ENCODE measurements at places on chromosomes 13 and 19.

- DNase-seq: no peak
Measured at GRCh38 chr13:83281654-83282053, 600.6 kb downstream of the SLITRK1 start.

DNA sequence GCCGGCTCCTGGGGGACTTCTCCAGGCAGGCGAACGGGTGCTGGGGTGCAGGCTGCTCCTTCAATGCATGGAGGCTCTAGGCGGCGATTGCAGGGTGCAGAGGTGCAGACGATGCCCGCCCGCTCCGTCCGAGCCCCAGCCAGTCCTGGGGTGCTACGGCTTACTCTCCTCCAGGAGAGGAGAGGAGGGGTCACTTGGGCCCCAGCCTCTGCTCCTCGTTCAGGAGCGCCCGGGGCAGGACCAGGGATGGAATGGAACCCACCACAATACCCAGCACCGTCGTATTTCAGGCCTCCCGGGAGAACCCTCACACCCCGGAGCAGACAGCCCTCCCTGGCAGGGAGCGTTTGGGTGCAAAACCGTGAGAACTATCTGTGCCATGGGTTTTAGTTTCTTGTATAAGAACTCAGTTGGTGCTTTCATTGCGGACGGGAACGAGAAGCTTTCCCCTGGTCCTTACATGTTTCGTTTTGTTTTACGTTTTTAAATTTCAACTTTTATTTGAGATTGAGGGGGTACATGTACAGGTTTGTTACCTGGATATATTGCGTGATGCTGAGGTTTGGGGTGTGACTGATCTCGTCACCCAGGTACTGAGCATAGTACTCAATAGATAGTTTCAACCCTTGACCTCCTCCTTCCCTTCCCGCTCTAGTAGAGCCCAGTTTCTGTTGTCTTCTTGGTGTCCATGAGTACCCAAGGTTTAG lies 46.8 kb downstream of the ARHGEF18 start:
- peak; percentile 18 for DNase-seq

- DNase-seq: no peak
Measured at GRCh38 chr13:103156346-103156998, 90.3 kb upstream of the SLC10A2 start.

DNA sequence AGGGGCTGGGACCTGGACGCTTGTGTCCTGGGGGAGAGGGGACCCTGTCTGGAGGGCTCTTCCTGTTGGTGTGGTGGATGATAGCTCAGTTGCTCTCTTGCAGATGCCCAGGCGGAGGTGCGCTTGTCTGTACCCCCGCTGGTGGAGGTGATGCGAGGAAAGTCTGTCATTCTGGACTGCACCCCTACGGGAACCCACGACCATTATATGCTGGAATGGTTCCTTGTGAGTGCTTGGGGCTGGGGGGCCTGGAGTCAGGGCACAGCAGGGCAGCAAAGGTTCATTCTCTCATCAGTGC lies 2.2 kb downstream of the BCAM start:
- no peak for DNase-seq

- no peak for DNase-seq
Measured at GRCh38 chr13:99448546-99448945, 52.7 kb upstream of the TM9SF2 start.

- DNase-seq: no peak
Measured at GRCh38 chr13:25453850-25454365, 82.1 kb downstream of the ATP8A2 start.

DNA sequence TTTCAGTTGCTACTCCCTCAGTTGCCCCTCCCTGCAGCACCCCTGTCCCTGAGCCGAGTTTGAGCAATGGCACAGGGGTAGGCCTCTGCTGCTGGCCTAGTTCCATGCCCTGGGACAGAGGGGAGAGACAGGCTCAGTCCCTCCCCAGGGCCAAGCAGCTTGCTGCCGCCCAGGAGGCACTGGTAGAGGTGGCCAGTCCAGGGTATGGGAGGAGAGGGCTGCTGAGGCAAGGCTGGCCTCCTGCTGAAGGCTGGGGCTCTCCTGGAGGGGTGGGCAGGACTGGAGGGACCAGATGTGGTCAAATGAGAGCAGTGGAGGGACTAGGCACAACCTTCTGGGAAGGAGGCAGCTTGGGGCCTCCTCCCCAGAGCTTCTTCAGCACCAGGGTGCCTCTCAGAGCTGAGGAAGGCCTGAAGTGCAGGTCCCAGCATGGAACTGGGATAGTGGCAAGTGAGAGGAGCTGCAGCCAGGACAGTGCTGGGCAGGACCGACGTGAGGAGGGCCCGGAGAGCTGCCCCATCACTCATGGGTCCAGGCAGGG lies 29.8 kb upstream of the VSTM2B start:
- no peak for DNase-seq

- DNase-seq: no peak
Measured at GRCh38 chr19:55646889-55647731, 902 bp upstream of the CCDC106 start.

DNA sequence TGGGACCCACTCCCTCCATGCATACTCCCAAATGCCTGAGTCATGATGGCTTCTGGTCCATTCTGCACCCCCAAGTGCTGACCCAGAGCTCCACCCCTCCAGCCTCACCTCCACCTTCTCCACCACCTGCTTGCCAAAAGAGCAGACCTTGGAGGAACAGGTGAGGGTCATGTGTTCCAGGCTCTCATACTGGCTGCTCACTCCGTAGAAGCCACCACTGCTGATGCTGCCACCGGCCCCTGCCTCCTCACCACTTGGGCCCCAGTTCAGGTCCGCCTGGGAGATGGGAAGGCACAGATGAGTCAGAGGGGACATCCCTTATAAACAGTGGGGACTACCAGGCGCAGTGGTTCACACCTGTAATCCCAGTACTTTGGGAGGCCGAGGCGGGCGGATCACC lies 7.9 kb downstream of the CD37 start:
- no peak for DNase-seq

DNA sequence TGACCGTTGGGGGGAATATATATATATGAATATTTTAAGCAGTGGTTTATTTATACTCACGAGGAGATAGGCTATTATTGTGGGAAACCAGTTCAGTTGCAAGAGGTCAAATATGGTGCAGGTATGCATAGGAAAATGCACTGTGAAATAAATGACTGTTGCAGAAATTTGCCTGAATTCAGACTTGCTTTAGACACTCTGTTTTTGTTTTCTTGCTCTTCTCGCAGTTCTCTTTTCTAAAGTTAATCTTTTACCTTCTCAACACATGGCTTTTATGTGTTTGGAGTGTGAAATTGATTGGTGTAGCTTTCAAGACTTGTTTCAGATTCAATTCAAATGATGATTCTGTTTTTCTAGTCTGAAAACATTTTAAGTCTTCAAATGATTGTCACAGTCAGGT lies 109.7 kb downstream of the LRCH1 start:
- DNase-seq: no peak

GRCh38 chr19:54271106-54271505 lies 9.8 kb downstream of the LILRB2 start:
- DNase-seq: no peak

GRCh38 chr19:31378404-31378803 lies 29.2 kb upstream of the TSHZ3 start:
- DNase-seq: no peak

All from activated CD4-positive, alpha-beta memory T cell treated with anti-CD3 and anti-CD28 coated beads, Interleukin-2, amount 10 ng/mL, durations not matched to agents 7 days and 5 days (primary cell).